ENCODE measurements at places on chromosomes 5 and 9. TPM values are rescaled to one million over a fixed set of nuclear protein-coding genes. Genes with fewer than 3 reads are reported as not detected.

Gene PRR16
- total RNA-seq, result 7.7 TPM

Gene MYO10
- 58.3 TPM for total RNA-seq

Gene IFNA10
- not detected for total RNA-seq

Gene ADAMTSL2
- 10.6 TPM for total RNA-seq

Gene STXBP1
- 46.2 TPM for total RNA-seq

Gene ZCCHC7
- total RNA-seq, result 17.2 TPM

Gene TNIP1
- 159 TPM for total RNA-seq

Gene GABRB2
- total RNA-seq, result not detected

Gene KIF24
- total RNA-seq, result 1.2 TPM

Gene EQTN
- total RNA-seq, result not detected

Gene SLC6A19
- total RNA-seq, result not detected

Gene SPINK9
- total RNA-seq, result not detected

Gene PCDHGA10
- 8.3 TPM for total RNA-seq

Gene ARL10
- 30.0 TPM for total RNA-seq

Gene SLC9A3
- total RNA-seq, result 0.86 TPM

Gene MEIKIN
- total RNA-seq, result not detected

Gene IFNA2
- not detected for total RNA-seq

Gene CDH9
- total RNA-seq, result not detected

Gene RNF183
- total RNA-seq, result not detected

Data from smooth muscle cell of the pulmonary artery (primary cell).